H9 (cell line): ENCODE measurements at places on chromosomes 13 and 19. TPM values are rescaled to one million over a fixed set of nuclear protein-coding genes. Genes with fewer than 3 reads are reported as not detected.

DNA sequence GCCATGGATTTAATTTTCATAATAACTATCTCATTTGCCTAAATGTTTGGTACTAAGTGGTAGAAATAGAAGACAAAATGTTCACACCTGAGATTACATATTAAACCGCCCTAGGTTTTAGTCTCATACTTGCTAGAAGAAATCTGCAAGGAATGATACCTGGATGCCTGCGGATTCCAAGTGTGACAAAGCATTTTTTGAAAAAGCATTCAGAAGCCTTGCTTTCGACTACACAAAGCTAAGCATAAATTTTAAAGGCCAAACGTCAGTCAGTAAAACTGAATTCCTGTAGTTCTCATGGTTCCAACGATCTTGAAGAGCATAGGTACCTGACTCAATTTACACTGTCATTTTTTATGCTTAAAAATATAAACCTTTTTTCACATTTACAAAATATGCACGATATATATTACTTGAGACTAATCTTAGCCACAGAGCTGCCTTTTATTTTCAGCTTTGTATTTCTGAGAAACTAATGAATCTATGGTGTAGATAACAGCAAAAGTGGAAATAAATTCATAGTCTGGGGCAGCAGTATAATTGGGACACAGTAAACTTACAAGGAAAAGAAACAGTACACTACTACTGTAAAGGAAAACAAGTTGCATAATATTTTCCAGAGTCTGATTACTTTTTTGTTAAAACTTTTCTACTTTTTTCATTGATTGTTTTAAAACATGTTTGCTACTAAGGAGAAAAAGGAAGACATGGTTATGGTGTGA, 1.2 kb upstream of the LRRC63 start:
- H3K4me3 ChIP-seq, result no peak overlapping the region
- no peaks in the 10 kb centered on the region for H3K4me1 ChIP-seq
- no peaks in the 10 kb centered on the region; the same call in 1 of the 2 replicates for H3K27me3 ChIP-seq
- no peaks in the 10 kb centered on the region for H3K36me3 ChIP-seq

The MUC16 gene
- total RNA-seq, result 0.22 and 0.29 TPM in 2 replicates

- peaks cover 57% of the 10 kb centered on the region for H3K36me3 ChIP-seq
- H3K27me3 ChIP-seq, result no peaks in the 10 kb centered on the region
- no peak overlapping the region for H3K27ac ChIP-seq
- DNase-seq, result no peak
Measured at GRCh38 chr19:6450166-6450565, 9.4 kb downstream of the SLC25A23 start.

GRCh38 chr19:42374826-42375376, 15.2 kb downstream of the CNFN start:
- DNase-seq, result no peak
- H3K27ac ChIP-seq, result no peak overlapping the region
- no peaks in the 10 kb centered on the region for H3K27me3 ChIP-seq
- no peak overlapping the region for H3K4me3 ChIP-seq
- H3K4me1 ChIP-seq, result peaks cover 5% of the 10 kb centered on the region; the same call in 1 of the 2 replicates

The COX6B2 gene
- 4.0 and 5.0 TPM in 2 replicates for total RNA-seq
